ENCODE measurements at places on chromosomes 6 and 20.

- no peak for DNase-seq
These were observed 19.2 kb upstream of the KCNG1 start for GRCh38 chr20:51042064-51042463.

DNA sequence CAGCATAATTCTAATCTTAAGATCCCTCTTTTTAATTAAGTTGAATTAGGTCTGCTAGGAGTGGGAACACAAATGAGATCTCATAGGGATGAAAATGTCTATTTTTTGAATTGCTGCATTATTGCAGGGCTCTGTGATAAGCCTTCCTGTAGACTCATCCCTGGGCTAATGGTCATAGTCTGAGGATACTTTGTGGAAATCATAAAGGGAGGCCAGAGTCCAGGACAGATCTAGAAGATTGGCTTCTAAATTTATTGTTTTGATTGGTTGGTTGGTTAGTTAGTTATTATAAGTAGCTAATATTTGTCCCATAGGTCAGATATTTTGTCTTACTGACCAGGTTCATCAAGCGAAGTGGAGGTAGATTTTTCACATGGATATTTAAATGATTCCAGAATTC, 142.3 kb downstream of the AKAP7 start:
- DNase-seq: no peak

DNA sequence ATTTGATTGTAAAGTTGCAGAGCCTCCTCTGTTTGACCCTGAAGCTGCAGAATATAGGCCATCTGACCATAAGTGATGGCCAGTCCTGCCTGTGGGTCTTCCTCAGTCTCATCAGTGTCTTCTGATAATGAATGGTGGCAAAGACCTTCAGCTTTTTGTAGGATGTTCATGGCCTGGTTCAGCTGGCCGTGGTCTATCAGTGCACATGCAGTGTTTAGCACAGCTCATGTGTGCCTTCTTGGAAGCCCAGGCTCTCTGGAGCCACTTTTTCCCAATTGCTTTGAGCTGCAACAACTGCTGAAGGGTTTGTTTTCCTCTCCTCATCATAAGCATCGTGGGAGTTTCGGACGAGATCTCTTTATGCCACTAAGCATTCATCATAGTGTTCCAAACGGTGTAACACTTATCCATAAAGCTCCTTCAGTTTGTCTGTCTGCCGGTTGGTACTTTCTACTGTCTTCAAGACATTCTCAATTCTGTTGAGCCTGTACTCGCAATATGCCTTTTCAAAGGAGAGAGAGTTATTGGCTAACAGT, 70.1 kb upstream of the TULP4 start:
- DNase-seq: no peak

GRCh38 chr20:52484438-52484837, 292.9 kb upstream of the ZFP64 start:
- no peak for DNase-seq
